ENCODE measurements at places on chromosomes 4 and X.

DNA sequence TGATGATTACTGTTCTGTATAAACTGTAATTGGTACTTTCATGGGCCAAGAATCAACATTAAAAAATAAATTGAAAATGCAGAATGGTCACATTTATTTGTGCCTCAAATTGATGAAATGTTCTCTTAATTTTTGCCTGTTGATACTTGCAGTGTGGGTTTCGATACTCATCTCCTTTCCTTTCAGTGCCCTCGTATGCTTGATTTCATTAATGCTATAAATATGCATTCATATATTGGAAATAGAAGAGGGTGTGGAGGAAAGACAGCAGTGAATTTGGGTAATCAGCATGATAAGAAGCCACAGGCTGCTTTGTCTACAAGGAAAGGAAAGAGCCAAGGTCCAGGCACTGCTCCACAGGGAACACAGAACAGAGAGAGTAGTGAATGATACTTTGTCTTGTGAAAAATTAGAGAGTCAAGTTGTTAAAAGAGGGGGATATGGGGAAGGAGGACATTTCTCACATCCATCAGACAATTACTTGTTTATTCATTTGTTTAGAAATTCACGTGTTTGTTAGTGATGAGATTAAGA, 1.0 kb upstream of the DDX60 start:
- DNase-seq, result no peak

DNA sequence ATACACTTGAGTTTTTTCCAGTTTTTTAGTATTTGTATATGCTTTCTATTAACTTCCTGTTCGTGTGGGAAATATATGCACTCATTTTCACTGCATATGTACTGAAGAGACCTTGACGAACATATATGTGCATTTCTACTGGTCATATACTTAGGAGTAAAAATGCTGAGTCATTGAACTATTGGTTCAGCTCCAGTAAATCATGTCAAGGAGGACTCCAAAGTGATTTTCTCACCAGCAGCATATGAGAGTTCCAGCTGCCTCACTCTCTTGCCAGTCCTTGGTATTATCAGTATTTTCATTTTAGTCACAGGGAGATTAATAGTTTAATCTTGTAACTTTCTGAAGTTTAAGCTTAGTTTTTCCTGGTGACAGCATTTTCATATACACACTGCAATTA, 2750.2 kb downstream of the ARAP2 start:
- DNase-seq, result no peak

DNA sequence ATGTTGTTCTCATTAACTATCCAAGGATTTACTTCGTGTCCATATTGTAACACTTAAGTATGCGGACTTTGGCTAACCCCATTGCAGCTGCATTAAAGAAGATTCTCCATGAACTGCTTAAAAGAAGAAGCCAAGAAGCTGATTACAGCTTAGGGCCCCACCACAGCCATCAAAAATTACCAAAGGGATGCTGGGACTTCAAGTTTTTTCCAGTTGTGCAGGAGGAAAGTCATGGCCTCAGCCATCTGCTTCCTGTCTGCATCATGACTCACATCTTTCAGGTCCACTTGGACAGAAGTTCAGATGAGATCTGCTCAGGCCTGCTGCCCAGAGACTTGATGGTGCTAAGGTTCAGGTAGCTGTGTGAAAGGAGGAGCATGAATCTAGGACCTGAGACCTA, 38.8 kb upstream of the CAPN6 start:
- no peak for DNase-seq

DNA sequence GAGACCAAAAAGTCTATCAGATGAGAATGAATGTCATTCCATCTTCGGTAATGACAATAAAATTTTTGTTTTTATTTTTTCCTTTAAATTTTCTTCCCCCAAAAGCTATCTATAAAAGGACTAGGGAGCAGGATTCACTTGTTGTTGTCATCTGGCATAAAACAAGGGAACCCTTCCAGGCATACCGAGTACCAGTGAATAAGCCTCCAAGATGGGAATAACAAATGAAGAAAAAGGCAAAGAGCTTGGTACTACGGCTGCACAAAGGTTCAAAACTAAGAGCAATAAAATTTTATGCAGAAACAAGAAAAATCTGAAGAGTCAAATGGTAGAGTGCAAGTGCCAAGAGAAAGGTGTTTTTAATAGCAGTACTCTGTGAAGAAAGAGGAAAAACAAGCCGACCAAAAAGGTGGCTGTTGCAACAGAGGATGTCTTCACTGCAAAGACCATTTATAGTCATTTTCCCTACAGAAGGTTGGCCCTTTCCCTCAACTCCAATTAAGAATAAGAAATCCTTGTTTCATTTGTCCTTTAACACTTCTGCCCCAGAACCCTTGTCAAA, 25.8 kb downstream of the PPP3CA start:
- DNase-seq, result no peak

- no peak for DNase-seq
These were observed 22.0 kb upstream of the SPINK2 start for GRCh38 chr4:56843421-56843899.

DNA sequence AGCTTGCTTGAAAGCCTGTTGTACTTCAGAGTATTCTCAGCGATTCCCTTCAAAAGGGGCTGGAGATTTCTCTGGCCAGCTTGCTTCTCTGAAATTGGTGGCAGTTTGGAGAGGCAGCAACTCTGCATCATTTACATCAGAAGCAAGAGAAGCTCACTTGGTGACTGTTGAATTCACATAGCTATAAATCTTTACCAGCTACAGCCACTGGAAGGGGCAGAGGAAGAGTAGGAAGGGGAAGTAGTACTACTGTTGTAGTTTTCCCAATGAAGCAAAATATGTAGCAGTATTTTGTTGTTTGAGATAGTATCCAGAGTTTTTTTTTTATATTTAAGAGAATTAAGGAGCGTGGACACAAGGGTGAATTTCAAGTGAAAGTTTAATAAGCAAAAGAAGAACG, 2.8 kb downstream of the TENT5D start:
- DNase-seq, result no peak

All from stimulated activated CD8-positive, alpha-beta memory T cell treated with anti-CD3 and anti-CD28 coated beads, Interleukin-15, amount 100 ng/mL, for 24 hours (primary cell).